ENCODE measurements at places on chromosomes 16 and 17.

- DNase-seq, result no peak
These were observed 4.6 kb upstream of the AKTIP start for GRCh38 chr16:53507464-53508179.

GRCh38 chr17:8941520-8941919 lies 24.0 kb downstream of the PIK3R5 start:
- DNase-seq, result peak; percentile 92

GRCh38 chr17:47363171-47363570 lies 39.4 kb downstream of the EFCAB13 start:
- DNase-seq, result no peak

DNA sequence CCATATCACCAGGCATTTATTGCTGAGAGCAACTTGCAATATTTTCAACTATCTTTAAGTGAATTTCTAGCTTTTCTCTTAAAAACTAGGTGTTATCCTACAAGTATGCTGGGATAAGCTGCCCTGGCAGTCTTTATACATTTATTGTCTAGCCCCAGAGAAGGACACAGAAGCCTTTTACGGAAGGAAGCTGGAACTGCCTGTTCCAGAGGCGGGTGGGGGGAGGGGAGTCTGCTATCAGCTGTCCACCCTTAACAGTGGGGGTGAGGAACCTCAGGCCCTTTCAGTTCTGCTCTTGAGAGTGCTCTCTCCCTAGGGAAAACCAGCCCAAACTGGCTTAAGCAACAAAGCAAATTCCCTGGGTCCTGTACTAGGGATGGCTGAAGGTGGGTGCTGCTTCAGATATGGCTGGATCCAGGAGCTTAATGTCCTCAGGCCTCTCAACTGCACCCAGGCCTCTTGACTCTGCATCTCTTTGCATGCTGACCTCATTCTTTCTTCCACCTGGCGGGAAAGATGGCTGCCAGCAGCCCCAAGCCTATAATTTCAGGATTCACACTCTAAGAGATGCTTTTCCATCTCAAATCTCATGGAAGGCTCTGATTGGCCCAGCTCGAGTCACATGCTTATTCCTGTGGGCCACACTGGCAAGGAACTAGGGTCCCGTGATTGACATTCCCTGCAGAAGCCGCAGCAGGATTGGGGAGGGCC lies 16.6 kb downstream of the NAGPA start:
- DNase-seq, result no peak

GRCh38 chr17:31537565-31538011 lies 146.1 kb downstream of the RAB11FIP4 start:
- DNase-seq, result peak; percentile 86

GRCh38 chr17:45342306-45342705 lies 25.5 kb upstream of the MAP3K14 start:
- peak; percentile 49 for DNase-seq

DNA sequence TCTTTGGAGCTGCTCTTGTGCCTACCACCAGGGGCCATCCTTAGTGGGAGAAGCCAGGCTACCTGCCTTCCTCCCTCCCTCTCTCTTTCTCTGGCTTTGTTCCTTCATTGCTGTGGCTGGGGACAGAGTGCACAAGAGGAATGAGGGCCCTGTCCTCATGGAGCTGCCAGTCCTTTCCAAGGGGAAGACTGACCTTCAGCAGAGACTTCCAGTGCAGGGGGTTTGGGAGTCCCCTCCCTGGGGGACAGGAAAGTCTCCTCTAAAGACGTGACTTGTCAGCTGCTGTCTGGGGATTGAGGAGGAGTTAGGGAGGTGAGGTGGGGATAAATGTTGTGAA lies 108.1 kb downstream of the CMIP start:
- DNase-seq, result no peak

DNA sequence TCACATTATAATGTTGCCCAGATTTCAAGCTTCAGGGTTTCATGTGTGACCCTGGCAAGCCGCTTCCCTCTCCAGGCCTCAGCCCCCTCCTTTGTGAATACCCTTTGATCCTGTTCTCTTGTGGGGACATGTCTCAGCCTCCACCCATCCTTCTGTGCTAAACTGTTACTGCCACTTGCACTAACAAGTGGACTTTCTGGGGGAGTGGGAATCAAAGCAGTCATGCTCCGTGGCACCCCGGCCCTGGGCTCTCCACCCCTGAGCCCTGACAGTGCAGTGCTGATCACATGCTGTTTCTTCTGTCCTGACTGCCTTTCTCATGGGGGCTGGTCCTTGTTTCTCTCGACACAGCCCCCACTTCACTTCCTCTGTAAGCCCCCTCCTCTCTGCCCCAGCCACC lies 9.7 kb upstream of the DCAF7 start:
- no peak for DNase-seq

All from spleen (tissue), 13 donors.